ENCODE measurements at places on chromosomes 7 and 10.

DNA sequence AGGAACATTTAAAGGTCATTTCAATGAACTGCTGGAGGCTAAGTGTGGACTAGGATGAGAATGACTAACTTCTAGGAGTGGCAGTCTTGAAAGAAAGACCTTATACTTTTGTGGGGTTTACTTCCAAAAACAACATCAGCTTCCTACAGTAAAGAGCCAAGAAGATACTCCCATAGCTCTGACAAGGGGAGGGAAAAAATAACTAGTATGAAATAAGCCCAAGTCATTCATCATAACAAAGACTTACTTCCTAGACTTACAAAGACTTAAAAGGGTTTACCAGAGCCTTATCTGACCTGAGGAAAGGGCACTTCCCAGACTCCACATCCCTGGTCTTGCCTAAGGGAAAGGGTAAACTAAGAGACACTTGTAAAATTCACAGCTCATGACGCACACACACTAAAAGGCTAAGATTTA lies 31.7 kb downstream of the ARHGAP12 start:
- no peak for DNase-seq

DNA sequence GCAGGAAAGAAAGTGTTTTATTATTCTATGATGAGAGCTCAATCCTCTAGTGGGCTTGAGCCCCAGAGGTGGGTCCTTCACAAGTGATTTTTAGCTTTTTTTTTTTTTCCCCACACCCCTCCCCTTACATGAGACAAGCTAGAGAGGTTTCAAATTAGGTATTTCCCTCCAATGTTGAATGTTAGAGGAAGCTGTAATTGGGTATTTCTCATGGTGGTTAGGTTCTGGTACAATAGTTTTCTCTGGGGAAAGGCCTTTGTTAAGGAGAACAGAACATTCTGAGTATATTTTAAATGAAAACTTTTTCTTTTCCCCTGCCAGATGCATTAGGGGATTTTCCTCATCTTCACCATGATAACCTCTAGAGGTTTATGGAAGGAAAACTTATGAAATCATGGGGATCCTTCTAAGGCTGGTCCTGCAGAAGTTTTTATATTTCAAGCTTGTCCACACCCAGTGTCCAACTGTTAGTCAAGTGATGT lies 1039.7 kb downstream of the NRG3 start:
- no peak for DNase-seq

- DNase-seq = no peak
These were observed 141.4 kb upstream of the STK17A start for GRCh38 chr7:43441231-43442130.

- DNase-seq = no peak
These were observed 139.5 kb downstream of the MAPK8 start for GRCh38 chr10:48445932-48446331.

GRCh38 chr7:100540073-100540723 lies 1.2 kb downstream of the AGFG2 start:
- DNase-seq = no peak

DNA sequence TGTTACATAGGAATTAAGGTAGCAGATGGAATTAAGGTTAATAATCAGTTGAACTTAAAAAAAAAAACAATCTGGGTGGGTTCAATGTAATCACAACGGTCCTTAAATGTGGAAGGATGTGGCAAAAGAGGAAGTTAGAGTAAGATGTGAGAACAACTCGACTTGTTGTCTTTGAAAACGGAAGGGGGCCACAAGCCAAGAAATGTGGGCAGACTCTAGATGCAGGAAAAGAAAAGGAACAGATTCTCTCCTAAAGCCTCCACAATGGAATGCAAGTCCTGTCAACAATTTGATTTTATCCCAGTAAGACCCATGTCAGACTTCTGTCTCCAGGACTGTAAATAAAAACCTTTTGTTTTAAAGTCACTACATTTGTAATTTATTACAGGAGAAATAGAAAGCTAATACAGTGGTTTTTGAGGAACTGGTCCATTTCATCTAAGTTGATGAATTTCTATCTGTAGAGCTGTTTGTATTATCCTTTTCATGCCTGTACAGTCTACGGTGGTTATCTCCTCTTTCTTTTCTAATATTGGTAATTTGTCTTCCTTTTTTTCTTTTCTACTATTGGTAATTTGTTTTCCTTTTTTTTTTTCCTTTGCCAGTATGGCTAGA lies 8.6 kb downstream of the MCMBP start:
- no peak for DNase-seq

- no peak for DNase-seq
These were observed at the start of gene SCART1 for GRCh38 chr10:133453516-133454203. Gene SCART1 (plus strand): TSS chr10:133453945. CDS start chr10:133453998, 53 bp downstream.

GRCh38 chr10:117137911-117138642 lies at the start of gene VAX1:
Gene VAX1 (minus strand): TSS chr10:117138270. CDS start chr10:117138056, 214 bp downstream.
- peak; percentile 33 for DNase-seq

- no peak for DNase-seq
These were observed 9.3 kb downstream of the ATG9B start for GRCh38 chr7:151014950-151015349.

DNA sequence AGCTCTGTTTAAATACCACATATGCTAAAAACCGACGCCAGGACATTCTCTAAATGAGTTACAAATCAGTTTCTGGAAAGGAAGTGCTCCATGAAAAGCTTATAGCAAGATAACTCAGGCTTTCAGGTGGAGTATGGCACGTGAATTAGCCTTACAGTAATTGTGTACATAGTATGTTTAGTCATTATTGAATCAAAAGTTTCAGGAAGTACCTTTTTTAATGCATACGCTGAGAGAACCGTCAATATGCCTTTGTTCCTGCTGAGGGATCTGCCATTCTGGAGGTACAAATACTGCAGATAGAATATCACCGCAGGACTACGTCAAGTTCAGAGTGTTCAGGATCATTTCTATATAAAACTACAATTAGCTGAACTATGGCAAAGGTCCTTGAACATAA lies 45.7 kb downstream of the ANKMY2 start:
- no peak for DNase-seq

GRCh38 chr10:26593896-26594295 lies 103.6 kb upstream of the PDSS1 start:
- no peak for DNase-seq

- no peak for DNase-seq
These were observed 390.4 kb upstream of the LRRTM3 start for GRCh38 chr10:66535439-66535838.

GRCh38 chr7:117385363-117386109 lies 41.8 kb downstream of the ASZ1 start:
- no peak for DNase-seq

DNA sequence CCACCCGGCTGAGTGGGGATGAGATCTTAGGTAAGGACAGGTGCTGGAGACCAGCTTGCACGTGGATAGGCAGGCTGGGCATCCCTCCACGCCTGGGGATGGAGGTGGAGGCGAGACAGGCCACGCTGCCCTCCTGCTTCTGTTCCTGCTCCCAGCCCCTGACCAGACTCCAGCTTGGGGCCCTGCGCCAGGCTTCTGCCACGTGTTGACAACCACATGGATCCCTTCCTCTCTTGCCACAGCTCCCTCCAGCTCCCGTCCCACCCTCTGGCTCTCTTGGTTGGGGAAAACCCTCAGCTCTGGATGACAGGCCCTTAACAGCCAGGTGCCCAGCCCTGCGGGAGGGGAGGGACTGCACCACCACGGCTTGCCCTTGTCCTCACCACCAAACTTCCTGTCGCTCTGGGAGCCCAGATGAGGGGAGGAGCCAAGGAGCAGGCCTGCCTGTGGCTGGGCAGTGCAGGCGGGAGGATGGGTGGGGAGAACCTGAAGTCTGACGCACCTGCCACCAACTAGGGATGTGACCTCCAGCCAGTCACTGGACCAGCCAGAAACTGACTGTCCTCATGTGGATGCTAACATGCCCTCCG lies 36.0 kb downstream of the KCNH2 start:
- DNase-seq = peak; percentile 58

DNA sequence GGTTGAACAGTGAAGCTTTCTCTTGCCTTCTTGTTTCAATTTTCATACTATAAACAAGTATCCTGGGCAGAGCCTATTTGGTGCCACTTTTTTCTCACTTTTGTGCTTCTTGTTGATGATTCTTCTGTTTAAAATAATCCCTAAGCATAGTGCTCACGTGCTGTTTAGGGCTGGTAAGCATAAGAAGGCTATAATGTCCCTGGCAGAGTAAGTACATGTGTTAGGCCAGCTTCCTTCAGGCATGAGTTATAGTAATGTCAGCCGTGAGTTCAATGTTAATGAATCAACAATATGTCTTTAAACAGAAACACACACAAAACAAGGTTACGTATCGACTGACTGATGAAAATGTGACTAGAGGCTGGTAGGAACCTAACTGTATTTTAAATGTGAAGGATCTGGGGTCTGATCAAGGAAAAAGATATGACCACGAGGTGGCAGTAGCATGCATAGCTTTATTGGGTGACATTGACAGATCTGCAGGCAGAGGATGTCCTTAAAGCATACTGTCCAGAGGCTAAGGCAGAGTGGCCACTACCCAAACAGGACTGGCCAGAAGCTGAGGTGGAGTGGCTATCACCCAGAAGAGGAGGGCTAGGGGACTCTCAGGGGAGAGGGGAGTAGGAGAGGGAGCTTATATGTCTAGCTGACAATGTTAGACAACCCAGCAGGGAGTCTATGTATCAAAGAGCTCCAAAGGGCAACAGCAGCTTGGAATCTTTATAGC lies 113.7 kb downstream of the BRAF start:
- peak; percentile 39 for DNase-seq

GRCh38 chr7:111756687-111757178 lies 194.4 kb upstream of the IMMP2L start:
- no peak for DNase-seq

- DNase-seq = no peak
These were observed 12.6 kb upstream of the WDFY4 start for GRCh38 chr10:48671914-48672595.

GRCh38 chr7:30459591-30460245 lies 18.9 kb downstream of the NOD1 start:
- no peak for DNase-seq

DNA sequence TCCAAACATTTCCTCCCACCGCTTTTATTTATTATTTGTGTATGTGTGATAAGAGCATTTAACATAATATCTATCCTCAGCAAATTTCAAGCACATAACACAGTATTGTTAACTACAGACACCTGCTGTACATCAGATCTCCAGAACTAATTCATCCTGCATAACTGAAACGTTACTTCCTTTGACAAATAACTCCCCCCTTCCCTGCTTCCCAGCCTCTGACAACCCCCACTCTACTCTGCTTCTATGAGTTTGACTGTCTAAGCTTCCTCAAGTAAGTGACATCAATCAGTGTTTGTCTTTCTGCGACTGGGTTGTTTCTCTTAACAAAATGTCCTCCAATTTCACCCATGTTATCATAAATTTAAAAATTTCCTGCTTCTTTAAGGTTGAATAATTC lies 22.1 kb downstream of the C10orf71 start:
- DNase-seq = no peak

DNA sequence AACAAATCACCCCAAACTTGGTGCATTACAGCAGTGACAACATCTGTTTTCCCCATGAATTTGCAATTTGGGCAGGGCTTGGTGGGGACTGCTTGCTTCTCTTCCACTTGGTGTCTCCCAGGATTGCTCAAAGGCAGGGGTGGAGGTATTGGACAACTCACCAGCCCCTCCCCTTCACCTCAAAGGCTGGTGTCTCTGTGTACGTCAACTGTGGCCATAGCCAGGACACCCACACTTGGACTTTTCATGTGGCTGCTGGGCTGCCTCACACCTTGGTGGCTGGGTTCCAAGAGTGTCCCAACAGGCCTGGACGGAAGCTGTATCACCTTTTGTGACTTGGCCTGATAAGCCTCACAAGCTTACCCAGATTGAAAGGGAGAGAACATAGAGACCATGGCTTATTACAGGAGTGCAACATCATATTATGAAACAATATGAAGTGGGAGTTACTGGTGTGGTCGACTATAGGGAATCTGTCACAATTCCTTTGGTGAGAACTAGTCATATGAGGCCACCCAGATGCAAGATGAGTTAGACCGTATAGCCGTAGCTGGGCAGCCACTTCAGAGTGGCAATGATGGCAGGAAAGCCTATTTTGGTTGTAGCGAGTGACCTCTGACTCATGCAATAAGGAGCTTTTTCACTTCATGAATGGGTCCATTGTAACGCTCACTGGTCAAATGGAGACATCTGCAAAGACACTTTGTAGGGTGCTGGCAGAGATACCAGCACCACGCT lies 187.6 kb upstream of the ITGB1 start:
- no peak for DNase-seq

DNA sequence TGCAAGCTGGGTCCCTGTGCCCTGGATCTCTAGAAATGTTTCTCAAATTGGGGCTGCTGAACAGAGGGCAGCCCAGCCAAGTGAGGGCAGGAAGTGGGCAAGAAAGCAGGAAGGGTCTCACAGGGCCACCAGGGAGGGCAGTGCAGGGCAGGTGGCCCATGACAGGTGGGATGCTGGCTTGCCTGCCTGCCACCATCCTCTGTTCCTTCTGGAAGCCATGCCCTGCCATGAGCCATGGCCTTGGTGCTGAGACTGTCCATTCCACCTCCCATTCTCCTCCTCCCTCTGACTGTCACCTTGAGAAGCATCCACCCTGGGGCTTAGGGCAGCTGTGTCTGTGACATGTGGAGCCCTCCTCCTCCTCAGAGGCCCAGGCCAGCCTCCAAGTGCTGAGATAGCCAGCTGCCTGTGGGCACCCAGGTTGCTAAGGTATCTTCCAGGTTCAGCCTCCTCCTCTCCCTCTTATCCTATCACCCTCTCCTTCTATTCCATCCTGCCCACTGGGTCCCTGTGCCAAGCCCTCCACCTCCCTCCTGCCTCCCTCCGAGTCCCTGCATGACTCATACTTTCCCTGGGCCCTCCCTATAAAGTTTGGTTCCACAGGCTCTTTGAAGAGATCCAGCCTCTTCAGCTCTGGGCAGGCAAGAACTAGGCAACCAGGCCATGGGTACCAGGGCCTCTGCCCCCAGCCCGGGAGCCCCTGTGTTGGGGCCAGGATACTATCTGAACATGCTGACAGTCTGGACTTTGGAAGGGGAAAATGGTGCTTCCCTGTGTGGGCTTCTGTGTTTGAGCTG lies 1.3 kb downstream of the VSIR start:
- DNase-seq = no peak

DNA sequence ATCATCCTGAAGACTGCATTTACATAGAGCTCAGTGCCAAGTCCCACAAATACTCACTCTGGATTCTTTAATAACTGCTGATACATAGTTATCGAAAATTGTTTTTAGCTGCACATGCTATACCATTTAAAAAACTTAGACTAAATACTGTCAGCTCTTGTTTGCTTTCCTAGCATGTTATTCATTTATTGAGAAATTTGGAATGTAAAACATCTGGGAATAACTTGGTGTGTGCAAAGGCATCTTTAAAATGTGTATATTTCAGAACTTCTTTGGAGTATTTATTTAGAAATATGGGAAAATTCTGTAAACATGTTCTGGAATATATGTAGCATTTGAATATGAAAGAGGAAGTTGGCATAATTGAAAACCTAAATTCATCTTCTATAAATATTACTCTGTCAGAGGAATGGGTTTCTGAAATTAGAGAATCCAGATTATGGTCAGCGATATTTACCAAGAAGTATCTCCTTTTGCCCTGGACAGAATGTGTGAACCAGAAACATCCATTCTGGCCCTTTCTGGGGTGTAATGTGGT lies 119.7 kb downstream of the ARID5B start:
- no peak for DNase-seq

GRCh38 chr10:132382231-132382922 lies 14.6 kb upstream of the PWWP2B start:
- peak; percentile 16 for DNase-seq

Data from activated naive CD8-positive, alpha-beta T cell treated with anti-CD3 and anti-CD28 coated beads, Interleukin-2, amount 10 ng/mL, durations not matched to agents 7 days and 5 days (primary cell).